Stimulated activated CD4-positive, alpha-beta T cell treated with anti-CD3 and anti-CD28 coated beads, Interleukin-4, amount 100 ng/mL, for 48 hours (primary cell): ENCODE measurements at places on chromosomes 3 and 15.

DNA sequence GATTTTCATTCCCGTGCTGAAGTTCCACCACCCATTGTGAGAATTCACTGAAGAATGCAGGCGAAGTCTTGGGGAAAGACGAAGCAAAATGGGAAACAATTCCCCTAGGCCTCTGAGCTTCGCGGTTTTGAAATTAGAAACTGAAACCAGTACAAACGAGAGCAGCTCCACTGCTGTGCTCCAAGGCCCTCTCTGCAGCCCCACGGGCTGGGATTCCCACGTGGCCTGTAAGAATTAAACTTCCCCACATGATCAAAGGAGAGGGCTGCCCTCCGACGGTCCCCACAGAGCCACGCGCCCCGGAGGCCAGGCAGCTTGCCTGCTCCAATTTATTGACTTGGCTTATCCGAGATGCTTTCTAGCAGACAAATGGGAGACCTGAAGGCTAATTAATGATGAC, 144.0 kb downstream of the GREM1 start:
- DNase-seq: no peak

DNA sequence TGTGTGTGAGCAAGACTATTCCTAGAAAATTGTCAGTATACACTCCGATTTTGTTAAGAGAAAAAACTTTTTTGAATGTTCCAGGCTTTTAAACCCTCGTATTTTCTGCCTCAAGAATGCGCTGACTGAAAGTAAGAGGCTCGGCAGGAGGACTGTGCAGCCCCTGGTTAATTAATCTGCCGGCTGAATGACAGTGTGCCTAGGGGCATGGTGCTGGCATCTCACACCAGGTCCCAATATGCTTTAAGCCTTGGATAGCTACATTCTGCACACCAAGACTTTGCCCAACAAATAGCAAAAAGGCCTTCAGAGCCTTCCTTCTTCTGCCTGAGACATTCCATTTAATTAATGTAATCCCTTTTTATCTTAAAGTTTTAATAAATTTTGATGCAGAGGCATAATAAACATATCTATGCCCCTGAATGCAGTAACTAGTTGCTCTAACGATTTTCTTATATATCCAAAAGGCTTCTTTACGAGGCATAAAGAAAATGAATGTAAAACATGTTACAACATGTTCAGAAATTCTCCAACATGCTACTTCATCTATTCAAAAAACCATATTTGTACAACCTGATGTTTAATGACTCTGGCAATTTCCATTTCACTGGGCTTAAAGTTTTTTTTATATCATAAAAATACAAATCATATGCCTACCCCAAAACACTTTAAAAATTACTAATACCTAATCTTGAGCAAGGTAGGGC, 37.9 kb downstream of the DPH6 start:
- DNase-seq: no peak

GRCh38 chr15:97968380-97968779, 7.9 kb downstream of the ARRDC4 start:
- no peak for DNase-seq

GRCh38 chr15:56824175-56824574, 90.9 kb upstream of the ZNF280D start:
- no peak for DNase-seq

- DNase-seq: no peak
These were observed 1244.5 kb downstream of the OTOL1 start for GRCh38 chr3:162740941-162741596.

GRCh38 chr15:79950247-79950646, 20.7 kb downstream of the BCL2A1 start:
- no peak for DNase-seq

DNA sequence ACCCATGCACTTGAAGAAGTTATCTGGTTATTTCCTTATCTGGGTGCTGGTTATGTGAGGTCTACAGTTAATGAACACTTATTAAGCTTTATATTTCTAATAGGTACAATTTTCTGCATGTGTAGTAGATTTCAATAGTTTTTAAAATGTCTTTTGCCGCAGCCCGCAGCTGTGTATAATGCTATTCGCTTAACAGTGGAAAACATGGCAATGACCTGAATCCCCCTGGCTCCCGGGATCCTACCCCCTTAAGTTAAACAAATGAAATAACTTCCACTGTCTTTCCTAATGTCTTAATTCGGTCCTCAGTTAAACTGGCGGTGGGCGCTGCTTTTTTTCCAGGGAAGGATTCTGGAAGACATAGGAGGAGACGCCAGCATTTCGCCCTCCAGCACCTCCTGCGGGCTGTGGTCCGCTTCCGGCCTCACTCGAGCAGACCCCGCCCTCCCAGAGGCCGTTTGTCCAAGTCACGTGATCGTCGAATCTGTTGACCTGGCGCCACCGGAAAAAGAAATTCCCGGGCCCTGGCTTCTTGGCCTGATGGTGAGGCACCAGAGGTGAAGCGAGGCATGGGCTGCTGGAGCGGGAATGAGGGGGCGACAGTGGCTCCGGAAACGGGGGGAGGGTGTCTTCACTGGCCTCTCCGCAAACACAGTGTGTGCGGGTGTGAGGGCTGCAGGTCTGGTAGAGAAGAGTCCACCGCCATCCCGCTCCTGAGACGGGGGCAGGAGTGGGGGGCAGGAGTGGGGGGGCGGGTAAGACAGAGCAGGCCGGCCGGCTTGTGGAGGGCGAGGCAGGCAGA, 45.6 kb upstream of the CSPG4 start:
- peak; percentile 51 for DNase-seq

- no peak for DNase-seq
These were observed 2.3 kb downstream of the ANXA2 start for GRCh38 chr15:60395276-60396011.

DNA sequence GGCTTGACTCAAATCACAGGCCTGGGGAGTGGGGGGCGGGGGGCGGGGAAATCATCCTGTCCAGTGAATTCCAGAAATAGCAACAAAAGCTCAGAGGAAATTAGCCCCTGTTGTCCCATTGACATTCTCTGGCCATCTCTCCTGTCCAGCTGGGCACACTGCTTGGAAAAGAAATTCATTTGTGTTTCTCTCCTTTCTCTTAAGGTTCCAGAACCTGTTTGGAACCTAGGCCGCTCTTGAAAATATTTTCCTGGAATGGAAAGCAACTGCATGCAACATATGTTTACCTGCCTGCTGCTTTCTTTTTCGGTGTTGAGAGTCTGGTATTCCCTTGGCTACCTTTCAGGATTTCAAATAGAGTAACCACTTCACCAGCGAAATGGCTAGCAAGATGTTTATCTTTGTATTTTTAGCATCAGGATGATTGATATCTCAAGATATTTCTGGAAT, 169.0 kb downstream of the GHSR start:
- DNase-seq: no peak

DNA sequence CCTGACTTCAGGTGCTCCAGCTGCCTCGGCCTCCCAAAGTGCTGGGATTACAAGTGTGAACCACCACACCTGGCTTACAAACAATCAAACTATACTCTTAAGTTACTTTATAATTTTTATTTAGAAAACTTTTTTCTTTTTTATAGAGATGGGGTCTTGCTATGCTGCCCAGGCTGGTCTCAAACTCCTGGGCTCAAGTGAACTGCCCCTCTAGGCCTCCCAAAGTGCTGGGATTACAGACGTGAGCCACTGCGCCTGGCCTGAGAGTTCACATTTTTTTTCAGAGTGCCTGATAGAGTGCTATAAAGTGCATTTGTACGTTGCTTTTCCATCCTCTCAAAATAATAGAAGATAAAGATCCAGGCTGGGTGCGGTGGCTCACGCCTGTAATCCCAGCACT, 102.0 kb upstream of the TBL1XR1 start:
- no peak for DNase-seq

DNA sequence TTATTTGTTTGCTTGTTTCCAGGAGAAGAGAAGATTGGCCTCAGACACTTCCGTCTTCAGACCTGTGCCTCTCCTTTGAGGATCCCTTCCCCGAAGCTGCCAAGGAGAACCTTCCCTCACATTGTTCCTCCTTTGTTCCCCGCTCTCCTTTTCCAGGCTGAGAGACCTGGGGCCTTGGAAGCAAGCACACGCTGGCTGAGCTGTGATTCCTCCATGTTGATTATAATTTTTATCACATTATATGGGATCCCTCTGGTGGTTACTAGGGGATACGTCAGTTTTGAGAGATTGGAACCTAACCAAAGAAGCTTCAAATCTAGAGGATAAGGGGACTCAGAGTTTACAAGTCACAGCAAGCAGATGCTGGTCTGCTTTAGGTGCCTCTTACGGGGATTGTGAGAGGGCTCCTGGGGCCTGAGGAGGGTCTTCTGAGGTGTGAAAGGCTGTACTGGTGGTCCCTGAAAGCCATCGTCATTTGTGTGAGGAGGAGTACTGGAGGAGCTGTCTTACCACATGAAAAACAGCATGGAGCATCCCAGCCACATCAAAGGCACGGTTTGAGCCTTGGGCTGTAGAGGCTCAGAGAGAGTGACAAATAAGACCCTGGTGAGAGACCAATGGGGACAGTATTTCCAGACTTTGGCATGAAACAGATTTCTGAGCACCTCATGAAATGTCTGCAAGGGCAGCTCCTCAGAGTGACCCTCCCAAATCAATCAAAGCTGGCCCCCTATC, 760.1 kb upstream of the CFAP20DC start:
- DNase-seq: no peak

DNA sequence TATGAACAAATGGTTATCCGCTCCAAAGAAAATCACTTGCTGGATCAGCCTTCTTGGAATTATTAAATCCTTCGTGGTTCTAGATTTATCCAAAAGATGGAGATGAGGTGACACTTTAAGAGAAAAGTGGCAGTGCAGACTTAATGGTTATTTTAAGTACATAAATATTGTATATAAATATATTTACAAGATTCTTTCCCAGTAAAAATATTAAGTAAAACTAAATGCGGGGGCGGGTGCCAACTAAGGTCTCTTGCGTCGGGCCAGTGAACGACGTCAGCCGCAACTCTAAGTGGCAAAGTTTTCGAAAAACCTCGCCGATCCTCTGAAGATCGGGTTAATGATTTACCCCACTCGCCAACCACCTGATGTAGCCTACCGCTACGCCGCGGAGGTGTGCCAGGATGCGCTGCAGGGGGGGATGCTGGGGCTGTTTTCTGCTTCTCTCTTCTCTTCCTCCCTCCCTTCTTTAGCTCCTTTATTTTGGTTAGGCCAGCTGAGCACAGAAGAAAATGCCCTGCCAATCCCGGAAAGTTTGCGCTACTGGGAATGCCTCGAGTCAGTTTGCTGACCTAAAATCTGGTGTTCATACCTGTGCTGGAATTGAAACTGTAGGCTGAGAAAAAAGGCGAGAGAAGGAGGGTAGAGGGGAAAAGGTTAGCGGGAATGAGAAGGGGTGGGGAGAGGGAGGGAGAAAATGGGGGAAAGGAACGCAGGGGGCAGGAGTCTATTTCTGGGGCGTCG, 7.6 kb upstream of the FOXB1 start:
- DNase-seq: no peak

- no peak for DNase-seq
These were observed 44.1 kb downstream of the FAM3D start for GRCh38 chr3:58622436-58622835.

DNA sequence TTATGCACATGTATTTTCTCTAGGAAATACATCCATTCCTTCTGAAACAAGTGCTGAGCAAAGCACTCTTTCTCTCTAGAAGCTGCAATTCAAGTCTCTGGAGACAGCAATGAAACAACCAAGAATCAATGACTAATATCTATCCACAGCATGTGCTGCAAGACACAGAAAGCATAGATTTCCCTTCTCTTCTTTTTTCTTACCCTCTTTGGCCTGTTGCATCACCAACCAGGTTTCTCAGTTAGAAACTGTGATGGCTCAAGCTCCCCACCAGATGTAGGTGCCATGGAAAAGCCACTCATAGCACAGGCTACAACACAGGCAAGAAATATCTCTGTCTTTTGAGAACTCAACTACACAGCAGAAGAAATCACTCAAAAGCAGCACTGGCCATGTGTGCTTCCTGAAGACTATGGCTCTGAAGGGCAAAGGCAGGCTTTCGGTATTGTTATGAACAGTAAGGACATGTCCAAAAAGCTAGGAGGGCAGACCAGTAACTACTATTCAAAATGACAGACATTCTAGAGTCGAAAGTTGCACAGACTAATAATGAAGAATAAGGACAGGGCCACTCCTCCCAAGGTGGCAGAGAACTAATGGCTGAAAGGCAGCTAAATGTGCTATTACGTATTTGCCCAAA, 15.5 kb downstream of the ZDHHC3 start:
- no peak for DNase-seq

GRCh38 chr3:183807209-183807728, 18.1 kb downstream of the MAP6D1 start:
- no peak for DNase-seq

- DNase-seq: no peak
These were observed 844.3 kb upstream of the NR2F2 start for GRCh38 chr15:95486224-95486623.

GRCh38 chr3:133987136-133987535, 42.6 kb downstream of the SLCO2A1 start:
- DNase-seq: no peak

- DNase-seq: no peak
These were observed 24.5 kb upstream of the PLCL2 start for GRCh38 chr3:16860234-16860633.

- no peak for DNase-seq
These were observed 120.5 kb downstream of the CORO2B start for GRCh38 chr15:68699124-68699880.

- no peak for DNase-seq
These were observed 28.3 kb downstream of the PDCD6IP start for GRCh38 chr3:33826688-33827087.

DNA sequence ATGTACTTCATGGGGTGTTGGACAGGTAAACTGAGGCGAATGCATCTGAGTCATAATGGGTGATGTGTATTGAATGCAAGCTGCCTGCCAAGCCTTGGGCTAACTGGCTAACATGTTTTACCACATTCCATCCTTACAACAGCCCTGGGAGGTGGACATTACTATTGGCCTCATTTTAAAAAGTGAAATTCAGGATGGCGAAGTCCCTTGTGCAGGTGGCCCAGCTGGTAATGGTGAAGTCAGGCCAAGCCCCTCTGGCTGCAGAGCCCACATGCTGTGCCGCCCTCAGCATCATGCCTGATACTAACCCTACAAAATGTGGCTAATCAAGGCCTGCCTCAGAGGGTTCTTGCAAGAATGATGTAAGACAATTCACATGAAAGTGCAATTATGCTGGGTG, 60.0 kb upstream of the CHD2 start:
- no peak for DNase-seq

- DNase-seq: no peak
These were observed 40.9 kb upstream of the LDHAL6B start for GRCh38 chr15:59165726-59166125.

GRCh38 chr15:74259292-74259648, 23.1 kb downstream of the CCDC33 start:
- DNase-seq: no peak

- DNase-seq: no peak
These were observed 52.3 kb upstream of the BNIP2 start for GRCh38 chr15:59741274-59741906.

DNA sequence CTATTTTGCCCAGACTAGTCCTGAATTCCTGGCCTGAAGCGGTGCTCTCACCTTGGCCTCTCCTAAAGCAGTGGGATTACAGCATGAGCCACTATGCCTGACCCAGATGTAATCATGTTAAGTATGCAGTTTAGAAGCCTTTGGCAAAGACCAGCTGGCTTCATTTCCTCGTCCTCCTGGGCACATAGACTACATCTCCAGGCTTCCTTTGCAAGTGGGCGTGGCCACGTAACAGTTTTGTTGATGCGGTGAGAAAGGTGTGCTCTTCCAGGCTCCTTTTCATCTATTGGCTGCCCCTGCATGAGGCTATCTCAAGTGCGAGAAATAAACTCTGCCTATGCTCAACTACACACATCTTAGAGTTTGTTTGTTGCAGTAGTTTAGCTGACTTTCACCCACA, 13.0 kb downstream of the SV2B start:
- DNase-seq: no peak
